Activated T-helper 1 cell treated with anti-CD3 and anti-CD28 coated beads, Interleukin-2, amount 50 U/mL, for 16 hours (primary cell): ENCODE measurements at places on chromosomes 7 and 10.

GRCh38 chr7:117019786-117020590 lies 66.7 kb downstream of the ST7 start:
- no peak for DNase-seq

DNA sequence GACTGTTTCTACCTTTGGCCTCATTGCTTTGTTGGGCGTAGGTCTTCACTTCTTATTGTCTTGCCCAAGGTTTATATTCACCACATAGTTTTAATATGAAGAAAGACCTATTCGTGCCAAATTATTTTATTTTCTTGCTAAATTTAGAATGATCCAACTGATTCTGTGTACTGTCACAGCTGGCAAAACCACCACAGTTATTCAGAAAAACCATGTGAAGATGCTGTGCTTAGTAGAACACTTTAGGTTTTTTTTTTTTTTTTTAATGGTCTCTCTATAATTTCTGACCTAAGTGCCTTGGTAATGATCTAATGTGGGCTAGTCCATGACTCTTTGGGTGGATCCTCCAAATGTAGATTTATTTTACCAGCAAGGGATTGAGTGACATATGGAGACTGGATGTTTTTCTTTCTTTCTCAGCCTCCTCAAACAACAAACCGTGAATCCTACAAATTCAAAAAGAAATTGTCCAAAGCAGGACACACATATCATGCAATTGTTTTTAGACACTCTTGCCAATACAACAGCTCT lies 243.8 kb downstream of the DYNC1I1 start:
- DNase-seq = no peak

DNA sequence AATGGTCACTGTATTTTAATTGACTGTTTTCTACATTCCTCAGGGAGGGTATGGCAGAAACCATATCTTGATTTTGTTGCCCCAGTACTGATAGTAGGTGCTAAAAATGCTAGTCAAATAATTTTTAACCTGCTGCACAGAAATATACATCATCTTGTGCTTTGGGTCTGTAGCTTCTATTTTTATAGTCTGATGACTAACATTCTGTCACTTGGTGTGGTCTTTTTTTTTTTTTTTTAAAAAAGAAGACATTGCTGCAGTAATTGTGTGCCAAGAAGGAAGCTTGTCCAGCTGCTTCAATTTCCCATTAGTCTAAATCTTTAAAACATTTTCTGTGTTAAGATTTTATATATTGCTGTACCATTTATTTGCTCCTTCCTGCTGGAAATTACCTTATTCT lies 83.6 kb downstream of the ICA1 start:
- no peak for DNase-seq

- DNase-seq = no peak
Observed at GRCh38 chr10:2828741-2829140, 238.6 kb upstream of the PFKP start.

DNA sequence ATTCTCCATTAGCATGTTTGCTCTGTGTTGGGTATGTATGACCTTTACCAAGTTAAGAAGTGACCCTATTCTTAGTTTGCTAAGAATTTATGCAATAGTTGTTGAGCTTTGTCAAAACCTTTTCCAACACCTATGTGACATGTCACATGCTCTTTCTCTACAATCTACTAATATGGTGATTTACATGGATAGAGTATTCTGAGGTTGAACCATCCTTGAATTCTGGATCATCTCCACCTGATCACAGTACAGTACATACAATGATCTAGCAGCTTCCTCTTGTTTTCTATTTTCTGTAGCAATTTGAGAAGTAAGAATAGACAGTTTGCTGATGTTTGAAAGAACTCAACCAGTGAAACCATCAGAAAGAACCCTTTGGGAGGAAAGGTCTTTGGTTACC lies 101.2 kb upstream of the PDGFA start:
- DNase-seq = no peak

- DNase-seq = no peak
Observed at GRCh38 chr7:106772655-106773108, 92.4 kb upstream of the PIK3CG start.
